ENCODE measurements at places on chromosomes 1 and 21. TPM values are rescaled to one million over a fixed set of nuclear protein-coding genes. Genes with fewer than 3 reads are reported as not detected.
A peak's percentile ranks its signal among the peaks of the same experiment; 100 is the strongest.

GPR52 gene
- 0.20 TPM for total RNA-seq

PRELP gene
- not detected for total RNA-seq

DEPDC1 gene
- 20.7 TPM for total RNA-seq

SERPINC1 gene
- not detected for total RNA-seq

- H3K36me3 ChIP-seq, result peaks cover 19% of the 10 kb centered on the region
- peaks cover 9% of the 10 kb centered on the region for H3K4me1 ChIP-seq
- no peaks in the 10 kb centered on the region for H3K27me3 ChIP-seq
- H3K4me3 ChIP-seq, result no peak overlapping the region
Measured at GRCh38 chr1:230940848-230941247, 37.8 kb downstream of the TTC13 start.

DNA sequence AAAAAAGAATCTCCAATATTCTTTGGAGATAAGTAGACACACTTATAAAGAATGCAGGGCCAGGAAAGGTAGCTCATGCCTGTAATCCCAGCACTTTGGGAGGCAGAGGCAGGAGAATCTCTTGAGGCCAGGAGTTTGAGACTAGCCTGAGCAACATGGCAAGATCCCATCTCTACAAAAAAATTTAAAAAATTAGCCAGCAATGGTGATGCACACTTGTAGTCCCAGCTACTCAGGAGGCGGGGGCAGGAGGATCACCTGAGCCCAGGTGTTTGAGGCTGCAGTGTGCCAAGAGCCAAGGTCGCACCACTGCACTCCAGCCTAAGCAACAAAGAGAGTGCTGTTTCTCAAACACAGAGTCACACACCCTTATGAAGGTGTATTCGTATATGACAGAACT lies 385.0 kb downstream of the SMYD3 start:
- peaks cover 3% of the 10 kb centered on the region for H3K36me3 ChIP-seq
- H3K27me3 ChIP-seq, result no peaks in the 10 kb centered on the region
- no peak for DNase-seq
- H3K4me1 ChIP-seq, result peaks cover 12% of the 10 kb centered on the region
- no peak overlapping the region for H3K4me3 ChIP-seq
- H3K27ac ChIP-seq, result no peak overlapping the region

- H3K36me3 ChIP-seq, result no peaks in the 10 kb centered on the region
- H3K27me3 ChIP-seq, result peaks cover 22% of the 10 kb centered on the region
- no peaks in the 10 kb centered on the region for H3K4me1 ChIP-seq
- H3K27ac ChIP-seq, result no peak overlapping the region
- no peak overlapping the region for H3K4me3 ChIP-seq
- DNase-seq, result no peak
Measured at GRCh38 chr1:87170157-87170556, 158.5 kb upstream of the LMO4 start.

DNA sequence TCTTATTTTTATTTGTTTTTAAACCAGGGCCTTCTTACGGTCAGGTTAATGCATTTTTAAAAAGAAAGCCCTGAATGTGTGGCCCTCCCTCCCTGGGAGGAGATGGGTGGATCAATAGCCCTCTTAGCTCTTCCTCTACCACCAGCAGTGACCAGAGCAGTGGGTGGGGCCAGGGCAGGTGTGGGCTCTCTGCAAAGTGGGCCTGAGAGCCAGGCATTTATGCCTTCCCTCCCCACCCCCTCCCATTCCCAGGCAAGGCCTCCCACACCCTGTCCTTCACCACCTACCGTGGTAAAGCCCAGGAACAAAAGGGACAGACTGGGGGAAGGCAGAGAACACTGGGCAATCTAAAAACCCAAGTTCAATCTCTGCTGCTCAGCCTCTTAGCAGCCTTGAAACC lies 63.9 kb downstream of the SSBP3 start:
- DNase-seq, result no peak
- H3K36me3 ChIP-seq, result no peaks in the 10 kb centered on the region
- H3K4me3 ChIP-seq, result no peak overlapping the region
- peaks cover 35% of the 10 kb centered on the region for H3K4me1 ChIP-seq
- H3K27me3 ChIP-seq, result no peaks in the 10 kb centered on the region
- H3K27ac ChIP-seq, result no peak overlapping the region

DNA sequence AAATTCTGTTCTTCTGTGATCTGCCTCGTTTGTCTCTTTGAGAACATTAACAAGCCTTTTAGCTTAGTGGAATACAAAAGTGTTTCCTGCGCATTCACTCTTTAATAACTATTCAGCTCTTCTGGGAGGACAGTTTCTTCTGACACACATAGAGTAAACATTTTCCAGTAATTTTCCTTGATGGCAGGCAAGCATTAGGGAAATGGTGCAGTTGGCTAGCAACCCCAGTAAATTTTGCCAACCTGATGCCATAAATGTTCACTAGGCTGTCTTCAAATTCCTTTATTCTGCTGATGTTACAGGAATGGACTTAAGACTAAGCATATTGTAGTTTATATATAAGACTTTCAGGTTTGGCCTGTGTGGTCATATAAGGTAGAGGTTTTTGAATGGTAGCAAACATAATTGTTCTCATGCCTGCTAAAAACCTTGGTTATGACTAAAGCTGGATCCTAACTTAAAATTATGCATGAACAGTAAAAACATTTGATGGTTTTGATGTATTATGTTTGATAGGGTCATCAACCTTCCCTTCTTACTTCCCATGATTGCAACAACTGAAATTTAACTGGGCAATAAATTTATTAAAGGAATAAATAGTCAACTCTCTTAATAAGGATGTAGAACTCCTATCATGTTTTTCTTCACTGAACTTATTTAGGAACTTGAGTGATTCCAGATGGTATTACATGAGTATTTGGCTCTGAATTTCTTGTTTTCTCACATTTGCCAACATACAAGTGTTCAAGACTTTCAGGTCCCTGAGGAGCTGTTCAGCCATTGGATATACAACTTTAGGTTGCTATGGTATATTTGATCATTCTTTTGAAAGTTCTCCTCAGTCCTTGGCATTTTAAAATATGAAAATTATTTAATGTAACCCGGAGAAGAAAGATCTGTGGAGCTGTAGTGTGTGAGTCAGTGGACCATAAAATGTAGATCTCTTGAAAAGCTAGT lies 223.4 kb downstream of the FMN2 start:
- no peaks in the 10 kb centered on the region for H3K36me3 ChIP-seq
- H3K27ac ChIP-seq, result no peak overlapping the region

DNA sequence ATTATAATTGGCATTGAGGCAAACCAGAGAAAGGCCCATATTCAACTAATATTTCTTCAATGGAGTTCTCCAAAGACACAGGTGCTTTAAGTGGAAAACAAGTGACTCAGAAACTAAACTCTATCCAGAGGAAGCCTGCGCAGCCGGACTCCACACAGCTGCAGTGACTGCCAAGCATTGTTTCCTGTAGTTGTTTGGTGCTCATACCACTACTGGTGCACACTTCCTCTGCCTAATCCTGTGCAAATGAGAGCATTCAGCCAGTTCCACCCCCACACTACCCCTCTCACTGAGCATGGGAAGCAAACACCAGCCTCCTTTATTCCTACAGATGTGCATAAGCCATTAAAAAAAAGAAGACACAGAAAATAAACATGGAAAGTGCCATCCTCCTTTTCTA lies 102.9 kb downstream of the VAV3 start:
- peak; percentile 14 for DNase-seq
- no peak overlapping the region for H3K27ac ChIP-seq
- no peaks in the 10 kb centered on the region for H3K27me3 ChIP-seq
- peaks cover 21% of the 10 kb centered on the region for H3K4me1 ChIP-seq

GRCh38 chr1:208921259-208921658 lies 662.3 kb upstream of the CAMK1G start:
- no peak overlapping the region for H3K27ac ChIP-seq
- H3K27me3 ChIP-seq, result peaks cover 3% of the 10 kb centered on the region
- DNase-seq, result no peak
- H3K4me1 ChIP-seq, result no peaks in the 10 kb centered on the region

DNA sequence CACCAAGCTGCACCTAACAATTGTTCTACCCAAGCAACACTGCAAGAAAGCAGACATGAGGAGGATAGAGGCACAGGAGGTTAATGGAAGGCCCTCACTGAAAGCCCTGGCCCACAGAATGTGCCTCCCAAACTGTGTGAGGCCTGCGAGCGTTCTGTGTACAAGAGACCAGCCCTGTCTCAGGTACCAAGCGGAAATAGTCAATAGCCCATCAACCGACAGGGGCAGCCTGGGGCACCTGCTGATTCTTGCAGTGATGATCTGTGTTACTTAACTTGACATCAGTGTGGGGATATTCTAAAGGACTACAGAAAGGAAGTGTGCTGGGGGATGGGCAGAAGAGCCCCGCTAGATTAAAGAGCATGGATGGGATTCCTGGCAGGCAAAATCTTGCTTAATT lies 392.4 kb downstream of the KCNH1 start:
- no peaks in the 10 kb centered on the region for H3K4me1 ChIP-seq
- H3K27ac ChIP-seq, result no peak overlapping the region
- no peaks in the 10 kb centered on the region for H3K36me3 ChIP-seq
- DNase-seq, result no peak
- no peak overlapping the region for H3K4me3 ChIP-seq

DNA sequence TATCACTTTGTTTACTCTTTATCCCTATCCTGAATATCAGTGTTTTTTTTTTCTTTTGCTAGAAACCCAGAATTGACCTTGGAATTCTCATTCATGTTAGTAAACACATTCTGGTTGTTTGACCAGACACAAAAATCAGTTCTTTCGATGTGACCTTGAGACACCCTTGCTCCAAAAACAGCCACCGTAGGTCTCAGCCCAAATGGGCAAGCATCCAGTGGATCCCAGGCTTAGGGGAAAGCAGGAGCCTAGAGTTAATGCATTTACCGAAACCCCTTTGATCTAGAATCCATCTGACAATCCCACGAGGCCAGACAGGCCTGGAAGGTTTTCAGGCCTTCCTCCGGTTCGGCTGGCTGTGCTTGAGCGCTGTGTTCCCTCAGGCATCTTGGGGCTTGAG lies 47.6 kb downstream of the IRF2BP2 start:
- no peaks in the 10 kb centered on the region for H3K36me3 ChIP-seq
- peaks cover 4% of the 10 kb centered on the region for H3K4me1 ChIP-seq
- H3K27me3 ChIP-seq, result no peaks in the 10 kb centered on the region
- no peak overlapping the region for H3K4me3 ChIP-seq

DNA sequence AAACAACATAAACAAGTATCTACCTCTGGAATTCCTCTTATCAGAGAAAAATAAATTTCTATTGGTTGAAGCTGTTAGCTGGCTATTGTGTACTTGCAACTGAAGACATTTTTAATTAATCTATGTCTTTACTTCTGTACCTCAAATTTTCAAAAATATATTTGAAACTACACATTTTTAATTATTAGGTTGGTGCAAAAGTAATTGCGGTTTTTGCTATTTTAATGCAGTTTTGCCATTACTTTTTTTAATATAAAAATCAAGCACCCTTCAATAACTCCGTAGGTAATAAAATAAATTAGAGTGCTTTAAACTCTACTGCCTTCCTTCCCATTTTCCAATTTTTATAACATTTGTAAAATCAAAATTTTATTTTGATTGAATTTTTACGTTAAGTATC lies 262.1 kb upstream of the DUSP10 start:
- H3K4me3 ChIP-seq, result no peak overlapping the region
- no peaks in the 10 kb centered on the region for H3K36me3 ChIP-seq
- no peaks in the 10 kb centered on the region for H3K27me3 ChIP-seq
- DNase-seq, result no peak
- H3K27ac ChIP-seq, result no peak overlapping the region

GRCh38 chr1:21129407-21129806 lies 47.3 kb downstream of the EIF4G3 start:
- peaks cover 10% of the 10 kb centered on the region for H3K36me3 ChIP-seq
- no peaks in the 10 kb centered on the region for H3K4me1 ChIP-seq
- DNase-seq, result no peak
- no peak overlapping the region for H3K27ac ChIP-seq
- no peaks in the 10 kb centered on the region for H3K27me3 ChIP-seq
- H3K4me3 ChIP-seq, result no peak overlapping the region

- H3K27me3 ChIP-seq, result no peaks in the 10 kb centered on the region
- no peak overlapping the region for H3K4me3 ChIP-seq
- no peaks in the 10 kb centered on the region for H3K36me3 ChIP-seq
- H3K4me1 ChIP-seq, result no peaks in the 10 kb centered on the region
Measured at GRCh38 chr1:223062177-223062576, 80.9 kb downstream of the TLR5 start.

DNA sequence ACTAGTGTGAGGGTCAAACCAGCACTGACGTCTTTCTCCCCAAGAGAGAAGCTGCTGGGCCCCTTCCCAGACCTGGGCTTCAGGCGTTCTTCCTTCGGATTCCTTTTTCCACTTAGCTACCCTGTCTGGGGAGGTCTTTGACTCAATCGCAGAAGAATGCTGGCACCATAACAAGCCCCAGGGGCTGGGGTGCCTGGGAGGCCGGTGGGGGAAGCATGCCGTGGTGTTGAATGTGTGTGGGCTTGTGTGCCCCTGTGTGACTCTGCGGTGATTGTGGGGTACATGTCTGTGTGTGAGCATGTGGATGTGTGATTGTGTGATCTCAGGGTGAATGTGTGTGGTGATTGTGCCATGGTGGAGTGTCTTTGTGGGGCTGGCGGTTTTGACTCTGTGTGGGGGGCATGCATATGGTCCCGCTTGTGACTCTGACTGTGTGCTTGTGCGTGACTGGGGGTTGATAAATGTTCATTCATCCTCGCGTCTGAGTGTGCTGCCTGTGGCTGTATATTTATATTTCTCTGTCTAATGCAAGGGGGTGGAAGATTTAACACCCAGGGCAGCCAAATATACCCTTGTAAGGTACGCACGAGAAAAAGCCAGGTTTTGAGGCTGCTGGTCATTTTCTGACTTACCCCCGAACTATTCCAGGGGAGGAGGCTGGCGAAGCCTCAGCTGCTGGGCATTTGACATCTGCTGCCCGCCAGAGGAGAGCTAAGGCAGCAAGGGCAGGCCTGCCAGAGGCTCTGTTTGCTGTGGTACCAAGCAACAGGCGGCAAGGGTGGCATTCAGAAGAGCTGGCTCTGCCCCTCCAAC lies 1.1 kb upstream of the SYNC start:
- H3K36me3 ChIP-seq, result no peaks in the 10 kb centered on the region
- peaks cover 26% of the 10 kb centered on the region for H3K27me3 ChIP-seq
- H3K4me3 ChIP-seq, result no peak overlapping the region

Measured in activated naive CD4-positive, alpha-beta T cell treated with anti-CD3 and anti-CD28 coated beads for 36 hours (primary cell).